ENCODE measurements at places on chromosomes 6 and 20.

GRCh38 chr6:169070506-169071176 is 183.0 kb downstream of the THBS2 start:
- DNase-seq: no peak

GRCh38 chr20:62359491-62360121 is 7.5 kb downstream of the LAMA5 start:
- DNase-seq: no peak

GRCh38 chr20:59662856-59663512 is 58.6 kb downstream of the PHACTR3 start:
- DNase-seq: no peak

- no peak for DNase-seq
These were observed 8.8 kb upstream of the GJA1 start for GRCh38 chr6:121426686-121427085.

- no peak for DNase-seq
These were observed 19.3 kb upstream of the RNF146 start for GRCh38 chr6:127247114-127248096.

GRCh38 chr6:23111984-23112383 is 542.6 kb downstream of the HDGFL1 start:
- DNase-seq: no peak

GRCh38 chr20:22428051-22428450 is 156.3 kb downstream of the FOXA2 start:
- DNase-seq: no peak

DNA sequence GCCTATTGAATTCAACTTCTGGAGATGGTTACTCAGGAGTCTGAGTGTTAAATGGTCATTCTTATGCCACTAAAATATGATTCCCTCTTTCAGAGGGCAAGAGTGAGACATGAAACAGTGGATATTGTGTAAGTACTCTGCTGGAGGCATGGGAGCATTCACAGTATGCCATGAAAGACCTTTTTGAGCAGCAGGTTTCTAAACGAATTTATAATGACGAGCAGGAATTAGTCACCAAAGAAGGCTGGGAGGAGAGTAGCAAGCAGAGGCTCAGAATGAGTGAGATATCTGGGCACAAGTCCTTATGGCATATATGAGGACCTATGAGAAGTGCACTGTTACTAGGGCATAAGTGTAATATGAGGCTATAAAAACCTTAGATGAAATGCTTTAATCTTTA is 10.9 kb upstream of the MYB start:
- no peak for DNase-seq

- no peak for DNase-seq
These were observed 12.8 kb downstream of the SNX3 start for GRCh38 chr6:108247965-108248536.

DNA sequence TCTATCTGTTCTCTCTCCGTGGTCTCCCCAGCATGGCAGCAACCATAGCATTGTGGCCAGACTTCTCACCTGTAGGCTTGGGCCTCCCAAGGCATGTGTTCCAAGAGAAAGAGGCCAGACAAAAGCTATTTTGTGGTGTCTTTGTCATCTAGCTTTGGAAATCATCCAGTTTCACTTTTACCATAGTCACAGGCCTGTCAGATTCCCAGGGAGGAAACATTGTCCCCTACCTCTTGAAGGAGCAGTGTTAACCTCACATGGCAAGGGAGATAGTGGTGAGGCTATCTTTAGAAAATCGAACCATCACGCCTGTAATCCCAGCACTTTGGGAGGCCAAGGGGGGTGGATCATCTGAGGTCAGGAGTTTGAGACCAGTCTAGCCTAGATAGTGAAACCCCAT is 42.3 kb upstream of the RALGAPA2 start:
- DNase-seq: no peak
